Non-pigmented ciliary epithelial cell (primary cell): ENCODE measurements at places on chromosomes 12 and 14.

- DNase-seq, result no peak
Measured at GRCh38 chr12:101823891-101824290, 6.9 kb downstream of the GNPTAB start.

DNA sequence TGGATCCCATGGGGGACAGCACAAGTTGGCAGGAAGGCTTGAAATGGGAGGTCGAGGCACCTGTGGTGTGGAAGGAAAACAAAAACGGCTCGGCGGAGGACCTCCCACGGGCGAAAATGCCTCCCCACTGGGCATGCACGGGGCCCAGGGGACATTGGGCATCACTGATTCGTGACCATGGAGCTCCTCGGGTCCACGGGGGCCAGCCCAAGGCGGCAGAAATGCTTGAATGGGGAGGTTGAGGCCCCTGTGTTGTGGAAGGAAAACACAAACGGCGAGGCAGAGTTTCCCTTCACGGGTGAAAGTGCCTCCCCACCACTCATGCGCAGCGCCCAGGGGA is 376.0 kb downstream of the ALG10 start:
- DNase-seq, result no peak

- no peak for DNase-seq
Measured at GRCh38 chr14:64591809-64592208, 42.0 kb downstream of the PPP1R36 start.

DNA sequence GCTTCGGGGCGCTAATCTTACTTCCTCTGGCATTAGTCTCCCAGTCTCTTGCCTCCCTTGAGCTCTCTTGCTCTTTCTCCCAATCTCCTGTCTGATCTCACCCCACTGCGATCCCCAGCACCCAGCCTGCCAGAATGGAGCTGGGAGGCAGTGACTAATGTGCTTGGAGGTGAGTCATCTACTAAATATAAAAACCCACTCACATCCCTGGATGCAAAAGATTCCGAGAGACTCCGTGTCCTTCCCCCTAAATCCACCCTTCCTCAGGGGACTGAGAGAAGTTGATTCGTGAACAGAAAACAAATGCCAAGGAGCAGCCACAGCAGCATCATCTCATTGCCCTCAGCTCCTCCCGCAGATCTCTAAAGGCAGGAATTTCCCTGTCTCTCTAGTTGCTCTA is 45.7 kb upstream of the KCNA5 start:
- DNase-seq, result peak; percentile 69

- no peak for DNase-seq
Measured at GRCh38 chr12:40832668-40833067, 140.4 kb downstream of the CNTN1 start.
